Activated T-cell treated with anti-CD3 and anti-CD28 coated beads for 48 hours (primary cell): ENCODE measurements at places on chromosomes 12 and 14.
A peak's percentile ranks its signal among the peaks of the same experiment; 100 is the strongest.

DNA sequence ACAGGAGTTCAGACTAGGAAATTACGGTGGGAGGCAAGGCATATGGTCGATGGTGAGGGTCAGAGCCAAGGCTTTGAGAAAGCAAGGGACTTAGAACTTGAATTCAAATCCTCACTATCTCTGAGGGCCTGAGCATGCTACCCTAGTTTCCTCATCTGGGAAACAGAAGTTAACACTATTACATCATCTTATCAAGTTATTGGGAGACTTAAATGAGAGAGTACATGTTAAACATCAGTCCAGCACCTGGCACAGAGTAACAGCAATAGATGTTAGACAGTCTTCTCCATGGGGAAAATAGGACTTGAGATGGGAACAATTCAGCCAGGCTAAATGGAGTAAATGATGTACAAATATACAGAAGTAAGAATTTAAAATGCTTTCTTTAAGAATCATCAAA, 38.5 kb downstream of the SLC38A1 start:
- no peak for DNase-seq

DNA sequence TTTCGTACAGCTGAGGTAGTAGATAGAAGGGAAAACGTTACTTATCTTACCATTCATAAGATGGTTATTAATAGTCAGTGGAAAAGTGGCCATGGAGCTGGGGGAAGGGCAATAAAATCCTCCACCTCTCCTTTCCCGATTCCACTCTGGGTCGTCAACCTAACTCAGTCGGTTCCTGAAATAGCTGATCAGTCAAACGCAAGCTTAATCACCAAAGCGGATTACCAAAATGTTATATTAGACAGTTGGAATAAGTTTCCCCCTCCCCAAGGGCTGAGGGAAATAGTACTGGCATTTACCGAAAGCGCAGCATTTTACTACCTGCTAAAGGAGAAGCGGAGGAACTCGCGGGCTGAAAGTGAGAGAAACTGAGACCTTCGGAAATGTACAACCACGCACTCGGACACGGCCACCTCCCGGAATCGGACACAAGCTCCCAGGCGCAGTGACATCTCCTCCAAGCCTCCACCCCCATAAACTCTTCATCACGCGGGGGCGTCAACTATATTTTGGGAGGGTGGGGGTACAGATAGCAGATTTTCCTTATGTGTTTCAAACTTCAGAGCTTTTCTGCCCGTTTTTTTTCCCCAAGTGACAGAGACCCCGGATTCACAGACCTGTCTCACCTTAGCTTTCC, 1.2 kb downstream of the PPM1H start:
- DNase-seq, result no peak

DNA sequence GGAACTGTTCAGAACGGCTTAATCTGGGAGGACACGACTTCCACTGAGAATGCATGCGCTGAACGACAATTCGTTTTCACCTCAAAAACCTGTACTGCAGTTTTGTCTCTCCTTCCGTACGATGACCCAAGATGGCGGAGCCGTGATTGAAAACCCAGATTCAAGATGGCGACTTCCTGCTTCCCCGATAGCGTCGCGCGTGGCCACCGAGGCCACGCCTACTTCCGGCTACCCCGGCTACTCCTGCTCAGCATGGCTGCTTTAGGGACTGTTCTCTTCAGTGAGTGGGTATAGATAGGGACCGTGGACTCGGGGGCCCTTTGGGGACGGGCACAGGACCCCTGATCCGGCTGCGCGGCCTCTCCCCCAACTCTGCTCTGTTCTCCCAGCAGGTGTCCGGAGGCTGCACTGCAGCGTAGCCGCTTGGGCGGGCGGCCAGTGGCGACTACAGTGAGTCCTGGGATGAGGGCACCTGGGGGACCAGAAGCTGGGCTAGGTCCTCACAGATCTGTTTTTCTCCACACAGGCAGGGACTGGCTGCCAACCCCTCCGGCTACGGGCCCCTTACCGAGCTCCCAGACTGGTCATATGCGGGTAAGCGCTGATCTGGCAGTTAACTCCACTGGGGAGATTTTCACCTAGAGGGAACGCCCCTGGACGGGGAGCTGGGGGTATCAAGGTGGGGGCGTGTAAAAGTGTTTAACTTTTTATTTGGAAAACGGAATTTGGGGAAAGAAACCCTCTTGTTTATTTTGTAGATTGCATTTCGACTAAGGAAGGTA, at the start of gene MRPL52:
Gene MRPL52, plus strand, starts transcription at position 227 of the 782 bp plus-strand sequence. Its CDS starts 26 bp downstream, at position 253.
- peak; percentile 85 for DNase-seq

DNA sequence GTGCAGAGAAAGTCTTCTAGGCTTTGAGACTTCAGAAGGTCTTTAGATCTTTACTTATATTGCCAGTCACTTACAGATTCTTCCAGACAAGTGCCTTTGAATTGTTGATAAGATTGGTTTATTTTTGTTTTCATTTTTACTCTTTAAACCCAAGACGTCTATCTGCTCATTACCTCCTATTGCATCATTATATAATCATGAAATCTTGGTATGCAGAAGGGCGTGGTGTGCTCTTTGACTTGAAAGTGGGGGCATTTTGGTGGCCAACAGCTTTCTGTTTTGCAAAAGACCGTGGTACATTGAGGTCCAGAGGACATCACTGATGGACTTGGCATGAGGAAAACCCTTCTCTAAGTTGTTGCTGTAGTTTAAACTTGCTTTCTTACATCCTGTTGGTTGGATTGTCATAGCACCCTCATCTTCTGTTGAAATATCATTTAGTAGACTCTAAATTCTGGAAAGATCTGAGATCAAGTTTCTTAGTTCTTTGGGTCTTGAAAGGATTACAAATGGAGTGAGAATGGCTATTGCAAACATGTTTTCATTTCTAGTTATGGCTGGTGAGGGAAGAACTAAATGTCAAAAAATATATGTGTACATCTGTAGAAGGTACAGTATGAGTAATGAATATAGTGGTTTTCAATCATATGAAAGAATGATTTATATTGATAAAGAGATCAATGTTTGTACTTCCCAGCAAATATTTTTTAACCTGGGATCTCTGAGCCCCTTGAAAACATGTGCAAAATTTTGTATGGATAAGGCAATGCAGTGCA, 441.8 kb downstream of the NRXN3 start:
- DNase-seq, result no peak

GRCh38 chr14:99824776-99825175, 31.6 kb downstream of the EML1 start:
- DNase-seq, result no peak

DNA sequence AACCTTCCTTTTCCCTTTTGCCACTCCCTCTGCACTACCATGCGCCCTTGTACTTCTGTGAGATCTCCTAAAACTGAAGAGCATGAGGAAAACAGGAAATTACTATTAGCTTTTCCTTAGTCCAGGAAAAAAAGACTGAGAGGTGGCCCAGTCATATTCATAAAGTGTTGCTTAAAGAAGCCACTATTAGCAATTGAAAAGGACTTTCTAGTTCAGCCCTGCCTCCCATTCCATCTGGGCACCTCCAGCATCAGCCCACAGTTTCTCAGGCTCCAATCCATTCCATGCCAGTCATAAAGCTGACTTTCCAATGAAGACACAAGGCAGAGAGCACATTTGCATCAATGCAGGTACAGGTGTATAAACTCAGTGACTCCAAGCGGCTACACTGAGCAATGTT, 19.9 kb upstream of the AMIGO2 start:
- no peak for DNase-seq

GRCh38 chr14:68890173-68890931, 88.8 kb downstream of the ACTN1 start:
- DNase-seq, result no peak

- DNase-seq, result no peak
These were observed 230.4 kb downstream of the SSPN start for GRCh38 chr12:26425587-26426260.

GRCh38 chr12:93589081-93589480, 16.6 kb downstream of the SOCS2 start:
- no peak for DNase-seq

GRCh38 chr12:83826112-83826511, 1086.5 kb downstream of the SLC6A15 start:
- DNase-seq, result peak; percentile 6

- no peak for DNase-seq
These were observed 390.1 kb downstream of the DPF3 start for GRCh38 chr14:72503696-72504368.
